ENCODE measurements at places on chromosomes 16 and 17.

DNA sequence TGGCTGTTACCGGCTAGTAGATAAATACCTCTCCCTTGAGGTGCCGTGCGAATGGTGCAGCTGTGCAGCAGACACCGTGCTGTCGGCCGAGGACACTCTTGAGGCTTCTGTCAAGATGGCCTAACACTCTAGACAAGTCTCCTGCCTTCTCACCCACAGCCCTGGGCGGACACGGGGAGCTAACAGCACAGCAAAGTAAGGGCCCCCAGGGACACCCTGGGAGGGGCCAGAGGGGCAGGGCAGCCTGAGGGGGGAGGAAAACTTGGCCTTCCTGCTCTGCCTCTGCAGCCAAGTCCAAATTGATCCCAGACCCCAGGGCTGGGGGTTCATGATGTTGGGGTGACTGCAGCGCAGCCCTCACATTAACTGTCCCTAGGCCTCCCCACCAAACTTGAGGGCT lies 210.2 kb downstream of the RPTOR start:
- DNase-seq = no peak

DNA sequence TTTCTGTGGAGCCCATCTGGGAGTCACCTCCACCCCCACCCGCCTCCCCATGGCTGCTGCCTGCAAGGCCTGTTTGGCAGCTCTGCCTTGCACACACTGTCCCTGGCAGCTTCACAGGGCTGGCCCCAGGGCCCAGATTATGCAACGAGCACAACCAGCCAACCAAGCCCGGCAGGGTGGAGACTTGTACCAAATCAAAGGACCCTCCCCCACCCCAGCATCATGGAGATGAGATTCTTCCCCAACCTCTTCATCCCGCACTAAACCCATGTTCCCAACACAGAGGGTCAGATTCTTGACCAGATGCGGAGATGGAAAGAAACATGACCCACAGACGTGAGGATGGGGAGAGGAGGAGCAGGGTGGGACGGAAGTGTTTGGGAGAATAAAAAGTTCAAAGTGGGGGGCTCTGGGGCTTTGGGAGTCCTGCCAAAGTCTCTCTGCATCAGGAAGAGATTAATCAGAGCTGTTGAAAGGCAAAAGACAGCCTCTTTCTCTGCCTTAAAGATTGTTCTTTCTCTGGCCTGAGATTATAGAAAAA lies 3.8 kb downstream of the SMARCD2 start:
- DNase-seq = no peak

GRCh38 chr16:87223656-87224248 lies 93.4 kb downstream of the C16orf95 start:
- DNase-seq = no peak

- DNase-seq = no peak
Measured at GRCh38 chr17:67427424-67427823, 50.3 kb downstream of the PITPNC1 start.

DNA sequence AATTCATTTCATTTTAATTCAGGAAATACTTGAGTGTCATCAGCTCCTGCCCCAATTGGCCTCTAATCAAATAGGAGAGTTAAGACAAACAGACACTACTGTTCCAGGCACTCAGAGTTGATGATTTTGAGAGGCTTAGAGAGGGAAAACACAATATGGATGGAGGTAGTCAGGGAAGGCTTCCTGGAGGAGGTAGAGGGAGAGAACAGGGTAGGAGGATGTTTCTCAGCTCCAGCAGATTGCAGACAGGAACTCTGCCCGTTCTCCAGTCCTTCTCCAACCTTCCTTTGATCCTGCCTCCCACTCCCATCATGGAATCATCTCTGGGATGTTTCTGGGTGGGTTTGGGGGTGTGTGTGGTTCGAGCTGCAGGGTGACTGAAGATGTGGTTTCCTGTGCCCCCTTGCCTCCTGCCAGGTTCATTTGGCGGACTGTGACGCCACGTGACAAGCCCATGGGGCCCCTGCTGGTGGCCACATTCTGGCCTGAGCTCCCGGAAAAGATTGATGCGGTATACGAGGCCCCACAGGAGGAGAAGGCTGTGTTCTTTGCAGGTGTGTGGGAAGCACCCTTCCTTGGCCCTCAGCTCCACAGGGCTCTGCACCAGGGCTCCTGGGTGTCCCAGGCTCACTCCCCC lies 12.2 kb upstream of the LPCAT2 start:
- DNase-seq = no peak

- DNase-seq = no peak
Measured at GRCh38 chr16:78303946-78304345, 204.5 kb downstream of the WWOX start.

- no peak for DNase-seq
Measured at GRCh38 chr16:14609716-14610115, 20.3 kb downstream of the PARN start.

- DNase-seq = no peak
Measured at GRCh38 chr16:533391-534123, 6.0 kb downstream of the CAPN15 start.

DNA sequence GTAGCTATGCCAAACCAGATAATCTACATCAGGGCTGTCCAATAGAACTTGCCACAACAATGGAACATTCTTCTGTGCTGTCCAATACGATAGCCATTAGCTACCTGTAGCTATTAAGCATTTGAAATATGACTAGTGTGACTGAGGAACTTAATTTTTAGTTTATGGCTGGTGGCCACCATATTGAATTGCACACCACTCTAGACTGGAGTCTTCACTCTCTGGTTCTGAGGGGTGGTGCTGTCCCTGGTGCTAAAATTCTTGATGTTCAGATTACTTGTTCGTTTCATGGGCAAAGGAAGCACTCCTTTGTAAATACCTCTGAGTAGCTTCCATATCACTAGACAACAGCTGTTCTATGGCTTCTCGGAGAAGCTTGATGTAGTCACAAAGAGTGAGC lies 296.6 kb downstream of the NPIPA8 start:
- DNase-seq = no peak

- DNase-seq = no peak
Measured at GRCh38 chr17:4796552-4796920, 572 bp downstream of the PSMB6 start.

GRCh38 chr16:28504707-28505404 lies 1.8 kb downstream of the IL27 start:
- no peak for DNase-seq

DNA sequence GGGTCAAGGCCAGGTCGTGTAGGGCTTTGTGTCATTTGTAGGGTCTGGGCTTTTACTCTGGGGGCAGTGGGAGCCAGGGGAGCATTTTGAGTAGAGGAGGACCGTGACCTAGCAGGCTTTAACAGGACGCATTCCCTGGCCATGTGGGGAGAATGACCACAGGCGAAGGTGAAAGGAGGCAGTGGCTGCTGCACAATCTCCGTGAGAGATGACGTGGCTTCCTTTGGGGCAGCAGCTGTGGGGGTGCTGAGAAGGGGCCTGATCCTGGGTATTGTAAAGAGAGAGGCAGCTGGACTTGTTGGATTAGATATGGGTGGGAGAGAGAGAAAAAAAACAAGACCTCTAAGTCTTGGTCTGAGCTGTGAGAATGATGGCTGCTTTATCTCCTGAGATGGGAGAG lies 46.0 kb downstream of the KATNIP start:
- no peak for DNase-seq

GRCh38 chr17:37774504-37774903 lies 29.6 kb upstream of the HNF1B start:
- no peak for DNase-seq

DNA sequence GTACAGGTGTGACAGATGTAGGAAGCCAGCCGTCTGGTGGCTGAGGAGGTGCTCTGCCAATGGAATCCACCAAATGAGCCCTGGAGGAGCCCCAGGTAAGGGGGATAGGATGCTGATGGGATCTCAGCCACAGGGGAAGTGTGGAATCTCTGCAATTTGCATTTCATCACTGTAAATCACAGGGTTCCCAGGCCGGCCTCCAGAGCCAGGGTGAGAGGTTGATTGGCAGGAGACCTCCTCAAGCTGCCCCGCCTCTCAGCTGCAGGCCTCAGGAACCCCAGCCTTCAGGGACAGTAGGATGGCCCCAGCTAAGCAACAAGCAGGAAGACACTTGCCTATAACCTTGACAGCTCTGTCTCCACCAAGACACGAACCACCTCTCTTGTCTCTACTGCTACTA lies 39.4 kb downstream of the RTN4RL1 start:
- DNase-seq = no peak

DNA sequence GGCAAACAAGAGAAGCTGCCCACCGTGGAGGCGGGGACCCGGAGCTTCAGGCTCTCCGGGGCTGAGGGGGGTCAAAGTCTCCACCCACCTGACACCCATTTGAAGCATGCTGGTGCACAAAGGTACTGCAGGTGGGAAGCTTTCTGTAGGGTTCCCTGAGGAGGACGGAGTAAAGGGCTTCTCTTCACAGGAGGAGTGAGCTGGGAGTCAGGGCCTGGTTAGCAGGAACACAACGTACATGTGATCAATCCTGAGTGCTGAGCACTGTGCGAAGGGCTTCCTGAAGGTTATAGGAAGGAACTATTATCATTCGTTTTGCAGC lies 252.9 kb upstream of the RPL38 start:
- DNase-seq = no peak

- no peak for DNase-seq
Measured at GRCh38 chr17:59431601-59432000, 100.1 kb downstream of the YPEL2 start.

GRCh38 chr16:8953064-8953463 lies 10.6 kb downstream of the USP7 start:
- DNase-seq = no peak

DNA sequence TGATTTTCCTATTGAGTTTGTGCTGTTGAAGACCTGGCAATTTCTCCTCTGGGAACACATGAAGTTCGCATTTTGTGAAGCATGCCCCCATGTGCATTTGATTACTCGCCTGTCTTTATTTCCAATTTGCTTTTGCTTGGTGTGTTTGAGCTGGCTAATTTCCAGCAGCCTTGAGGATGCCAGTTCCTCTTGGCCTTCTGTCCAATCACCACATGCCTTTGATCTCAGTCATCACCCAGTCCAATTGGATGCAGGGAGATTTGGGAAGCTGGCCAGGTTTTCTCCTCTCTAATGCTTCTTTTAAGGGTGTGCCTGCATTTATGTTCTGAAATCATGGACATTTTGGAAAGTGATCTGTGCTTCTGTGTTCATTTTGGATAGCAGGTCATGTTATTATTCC lies 3.8 kb upstream of the TMEM100 start:
- no peak for DNase-seq

- DNase-seq = no peak
Measured at GRCh38 chr17:79581324-79581932, 29.4 kb downstream of the RBFOX3 start.

DNA sequence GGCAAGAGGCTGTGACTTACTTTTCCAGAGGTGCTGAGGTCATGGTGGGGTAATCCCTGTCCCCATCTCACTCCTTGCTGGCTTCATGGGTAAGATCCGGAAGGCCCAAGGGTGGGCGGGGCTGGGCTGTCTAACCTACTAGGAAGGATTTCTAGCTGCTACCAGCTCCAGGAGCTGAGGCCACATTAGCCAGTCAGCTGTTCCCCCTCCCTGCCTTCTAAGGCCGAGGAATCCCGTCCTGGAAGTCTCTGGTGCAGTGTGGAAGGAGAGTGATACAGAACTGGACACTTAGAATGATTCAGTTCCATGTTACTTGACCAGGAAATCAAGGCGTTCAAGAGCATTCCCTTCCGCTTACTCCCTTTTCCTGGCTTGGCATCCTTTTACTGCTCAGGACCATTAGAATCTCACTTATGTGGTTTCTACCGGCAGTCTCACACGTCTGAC lies 8.9 kb downstream of the GNGT2 start:
- DNase-seq = no peak

- no peak for DNase-seq
Measured at GRCh38 chr16:80063031-80063712, 462.6 kb upstream of the MAF start.

DNA sequence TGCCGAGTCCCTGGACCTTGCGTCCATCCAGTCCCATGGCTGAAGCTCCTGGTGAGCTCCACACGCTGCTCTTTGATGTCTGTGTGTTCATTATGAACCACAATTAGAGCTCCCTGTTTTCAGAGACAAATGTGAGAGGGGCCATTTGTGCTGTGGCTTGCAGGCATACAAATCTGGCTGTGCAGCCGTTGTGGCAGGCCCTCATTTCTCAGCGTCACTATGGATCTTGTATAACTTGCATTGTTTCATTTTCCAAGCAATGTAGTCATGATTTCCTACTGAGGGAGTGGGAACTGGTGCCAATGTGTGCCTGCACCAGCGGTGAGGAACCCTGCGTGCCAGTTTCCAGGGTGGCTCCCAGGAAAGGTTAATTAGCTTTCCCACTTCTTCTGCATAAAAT lies 542.6 kb downstream of the TMEM114 start:
- no peak for DNase-seq

DNA sequence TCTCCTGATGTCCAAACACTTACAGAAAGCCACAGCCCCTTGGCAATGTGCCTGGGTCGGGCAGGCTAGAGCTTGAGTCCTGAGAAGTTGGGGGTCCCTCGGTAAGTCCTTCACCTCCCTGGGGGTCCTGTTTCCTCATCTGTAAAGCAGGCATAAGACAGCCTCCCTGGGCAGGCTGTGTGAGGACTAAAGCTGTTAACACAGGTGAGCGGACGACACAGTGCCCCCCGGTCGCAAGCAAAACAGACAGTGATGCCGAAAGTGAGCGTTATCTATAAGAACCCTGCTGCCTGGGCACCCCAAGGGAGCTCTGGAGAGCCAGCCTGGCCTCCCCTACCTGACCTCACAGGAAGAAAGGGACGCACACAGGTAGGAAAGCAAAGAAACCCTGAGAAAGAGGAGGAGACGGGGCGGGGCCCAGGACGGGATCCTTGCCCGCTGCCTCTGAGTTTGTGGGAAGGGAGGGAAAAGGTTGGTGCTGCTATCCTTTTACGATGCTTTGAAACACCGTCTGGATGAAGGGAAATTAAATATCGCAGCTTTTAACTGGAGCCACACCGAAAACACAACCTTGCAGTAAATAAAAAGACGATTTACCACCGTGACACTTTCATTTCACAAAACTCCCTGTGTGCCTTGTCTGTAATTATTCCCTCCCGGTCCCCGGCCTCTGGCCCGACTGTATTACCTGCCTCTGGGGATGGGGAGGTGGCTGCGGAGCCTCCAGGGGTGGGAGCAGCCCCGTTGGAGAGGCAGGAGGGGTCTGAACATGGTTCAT lies 67.1 kb downstream of the ENGASE start:
- DNase-seq = no peak

GRCh38 chr16:4958510-4959438 lies 644 bp downstream of the SEC14L5 start:
- DNase-seq = no peak

GRCh38 chr17:34126965-34127364 lies 128.1 kb upstream of the CCL2 start:
- DNase-seq = no peak

GRCh38 chr16:57192720-57193486 lies 6.8 kb downstream of the RSPRY1 start:
- no peak for DNase-seq

GRCh38 chr16:621526-622105 lies 9.2 kb upstream of the WFIKKN1 start:
- no peak for DNase-seq
